ENCODE measurements at places on chromosomes 6 and 20.

- DNase-seq, result no peak
Measured at GRCh38 chr6:82958551-82958950, 107.1 kb downstream of the UBE3D start.

DNA sequence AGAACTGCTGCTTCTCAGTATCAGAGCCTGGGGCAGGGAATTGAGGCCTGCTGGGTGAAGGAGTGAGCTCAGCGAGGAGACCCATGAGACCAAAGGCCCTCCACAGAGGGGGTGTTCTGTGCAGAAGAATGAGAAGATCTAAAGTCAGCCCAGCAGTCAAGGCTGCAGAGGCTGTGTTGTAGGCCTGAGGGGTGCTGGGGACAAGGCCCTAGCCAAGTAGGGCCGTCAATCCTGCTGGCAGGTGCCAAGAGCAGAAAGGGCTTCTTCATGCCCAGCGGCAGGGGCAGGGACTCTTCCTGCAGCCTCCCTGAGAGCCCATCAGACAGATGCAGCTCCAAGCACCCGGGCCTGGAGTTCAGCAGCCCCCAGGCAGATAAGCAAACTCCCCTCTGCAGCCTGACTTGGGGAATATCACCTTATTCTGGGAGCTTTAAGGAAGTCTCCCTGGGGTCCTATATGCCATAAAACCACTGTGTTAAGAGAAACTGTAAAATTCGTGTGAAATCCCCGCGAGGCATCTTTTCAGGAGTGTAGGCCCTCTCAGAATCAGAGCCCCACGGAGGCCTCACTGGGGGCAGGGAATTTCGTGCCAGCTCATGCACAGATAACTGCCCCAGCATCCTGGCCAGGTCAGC, 9.0 kb downstream of the CCDC167 start:
- no peak for DNase-seq

GRCh38 chr6:402901-403658, 11.5 kb downstream of the IRF4 start:
- no peak for DNase-seq

DNA sequence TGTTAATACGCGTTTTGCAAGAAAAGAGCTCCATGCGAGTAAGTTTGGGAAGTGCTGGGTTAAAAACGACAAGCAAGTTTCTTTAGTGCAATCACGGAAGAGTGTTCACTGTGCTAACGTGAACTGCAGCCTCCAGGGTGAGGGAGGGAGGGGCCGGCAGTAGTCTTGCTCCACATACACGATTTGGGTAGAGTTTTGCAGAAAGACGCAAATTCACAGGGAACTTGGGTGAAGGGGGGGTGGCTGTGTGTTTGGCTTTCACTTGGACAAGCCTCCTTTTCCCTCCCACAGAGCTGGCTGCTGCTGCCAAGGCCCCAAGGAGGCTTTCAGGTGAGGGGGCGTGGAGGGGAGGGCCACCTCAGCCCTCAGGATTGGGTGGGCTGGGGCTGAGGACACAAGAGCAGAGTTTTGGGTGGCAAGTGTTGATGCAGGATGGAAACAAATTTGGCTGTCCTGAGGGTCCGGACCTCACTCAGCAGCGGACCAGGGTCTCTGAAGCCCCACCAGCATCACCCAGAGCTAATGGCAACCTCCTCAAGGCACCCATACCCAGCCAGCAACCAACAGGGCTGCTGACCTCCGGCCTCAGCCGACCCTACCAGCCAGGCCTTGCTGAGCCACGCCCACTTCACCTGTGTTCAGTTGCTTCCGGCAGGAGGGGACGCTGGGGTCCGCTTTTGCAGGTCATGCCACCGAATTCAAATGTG, 204.5 kb downstream of the ERMARD start:
- DNase-seq, result peak; percentile 1

DNA sequence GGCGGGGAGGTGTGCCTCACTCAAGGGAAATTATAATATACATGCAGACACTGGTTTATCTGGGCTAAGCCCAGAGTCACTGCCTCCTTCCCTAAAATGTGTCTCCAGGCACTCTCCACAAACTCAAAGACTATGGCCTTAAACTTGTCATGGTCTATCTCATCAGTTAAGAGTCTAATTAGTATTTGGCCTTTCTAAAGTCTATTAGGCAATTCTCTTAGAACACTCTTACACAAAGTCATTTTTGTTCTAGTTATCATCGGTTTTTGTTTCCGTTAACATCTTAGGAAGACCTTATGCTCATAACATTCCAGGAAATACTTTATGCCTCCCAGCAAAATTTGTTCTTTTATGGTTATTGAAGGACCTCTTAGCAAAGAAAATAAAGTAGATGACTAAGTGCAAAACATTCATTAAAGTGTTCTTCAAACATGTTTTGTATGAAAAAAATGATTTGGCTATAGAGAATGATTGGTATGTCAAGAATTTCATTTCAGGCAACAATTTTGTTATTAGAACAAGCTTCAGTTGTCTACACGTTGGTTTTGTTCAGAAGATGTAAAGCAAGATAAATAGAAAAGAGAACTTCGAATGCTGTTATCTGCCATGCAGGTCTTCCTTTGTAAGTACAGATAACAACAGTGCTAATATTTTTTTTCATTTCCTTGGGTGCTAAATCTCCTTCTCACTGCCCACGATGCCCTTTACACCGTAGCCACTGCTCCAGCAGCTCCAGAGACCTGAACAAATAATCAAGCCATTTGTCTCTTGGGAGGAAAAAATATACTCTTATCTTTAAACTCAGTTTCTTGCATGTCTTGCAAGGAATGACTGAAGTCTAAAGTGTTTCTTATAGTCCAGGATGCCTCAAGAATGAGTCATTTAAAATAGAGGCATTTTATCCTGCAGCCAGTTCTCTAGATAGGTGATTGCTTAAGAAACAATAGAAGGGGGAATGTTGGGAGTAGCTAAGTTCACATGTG, 170.4 kb downstream of the HTR1B start:
- DNase-seq, result no peak

- peak; percentile 72 for DNase-seq
Measured at GRCh38 chr20:34515484-34516246, 557 bp upstream of the DYNLRB1 start.

All from ascending aorta (tissue), 2 donors.